CD4-positive, alpha-beta T cell (primary cell): ENCODE measurements at places on chromosomes 3 and 15.

- DNase-seq, result no peak
- no peaks in the 10 kb centered on the region for H3K4me1 ChIP-seq
- H3K27ac ChIP-seq, result no peak overlapping the region
- H3K36me3 ChIP-seq, result no peaks in the 10 kb centered on the region
- H3K4me3 ChIP-seq, result no peak overlapping the region
- H3K27me3 ChIP-seq, result no peaks in the 10 kb centered on the region
These were observed 238.6 kb upstream of the TMC3 start for GRCh38 chr15:81612631-81613030.

- no peaks in the 10 kb centered on the region for H3K4me1 ChIP-seq
- H3K27ac ChIP-seq, result no peak overlapping the region
- DNase-seq, result no peak
- no peaks in the 10 kb centered on the region for H3K36me3 ChIP-seq
- H3K4me3 ChIP-seq, result no peak overlapping the region
These were observed 244.4 kb downstream of the OPA1 start for GRCh38 chr3:193837347-193837827.

GRCh38 chr15:87032295-87032694 lies 952.6 kb downstream of the AGBL1 start:
- no peaks in the 10 kb centered on the region for H3K4me1 ChIP-seq
- no peak overlapping the region for H3K4me3 ChIP-seq
- no peaks in the 10 kb centered on the region for H3K27me3 ChIP-seq

DNA sequence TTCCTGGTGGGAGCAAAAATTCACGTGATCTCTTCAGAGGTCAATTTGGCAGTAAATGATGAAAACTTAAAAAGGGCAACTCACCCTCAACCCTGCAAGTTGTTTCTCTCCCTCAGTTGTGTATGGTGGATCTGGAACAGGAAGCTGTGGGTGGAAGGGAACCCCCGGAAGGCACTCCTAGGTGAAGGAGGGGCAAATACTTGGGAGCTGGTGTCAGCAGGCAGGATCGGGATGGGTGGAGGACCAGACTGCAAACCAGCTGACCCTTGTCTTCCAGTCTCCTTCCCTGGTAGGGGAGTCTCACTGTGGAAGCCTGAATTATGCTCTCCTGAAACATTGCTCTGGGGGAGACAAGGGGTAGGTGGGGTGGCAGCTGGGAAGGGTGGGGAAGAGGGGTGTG lies 33.5 kb downstream of the PRR23E start:
- no peak overlapping the region for H3K4me3 ChIP-seq
- no peaks in the 10 kb centered on the region for H3K36me3 ChIP-seq
- no peak overlapping the region for H3K27ac ChIP-seq
- no peaks in the 10 kb centered on the region for H3K4me1 ChIP-seq
- DNase-seq, result no peak

GRCh38 chr3:12999147-13000140 lies 73.8 kb downstream of the IQSEC1 start:
- peaks cover 46% of the 10 kb centered on the region for H3K36me3 ChIP-seq
- H3K27ac ChIP-seq, result no peak overlapping the region
- no peak overlapping the region for H3K4me3 ChIP-seq
- H3K4me1 ChIP-seq, result peaks cover 60% of the 10 kb centered on the region
- no peak for DNase-seq
